ENCODE measurements at places on chromosomes 16 and 17. TPM values are rescaled to one million over a fixed set of nuclear protein-coding genes. Genes with fewer than 3 reads are reported as not detected.

The OSGIN1 gene
- total RNA-seq, result 0.48 TPM

The PLK1 gene
- total RNA-seq, result 102 TPM

The RHBDF1 gene
- 0.23 TPM for total RNA-seq

- no peak for DNase-seq
Observed at GRCh38 chr17:50884439-50885311, 18.5 kb upstream of the TOB1 start.

GRCh38 chr16:46828943-46829342 lies 2.0 kb downstream of the C16orf87 start:
- DNase-seq, result no peak

DNA sequence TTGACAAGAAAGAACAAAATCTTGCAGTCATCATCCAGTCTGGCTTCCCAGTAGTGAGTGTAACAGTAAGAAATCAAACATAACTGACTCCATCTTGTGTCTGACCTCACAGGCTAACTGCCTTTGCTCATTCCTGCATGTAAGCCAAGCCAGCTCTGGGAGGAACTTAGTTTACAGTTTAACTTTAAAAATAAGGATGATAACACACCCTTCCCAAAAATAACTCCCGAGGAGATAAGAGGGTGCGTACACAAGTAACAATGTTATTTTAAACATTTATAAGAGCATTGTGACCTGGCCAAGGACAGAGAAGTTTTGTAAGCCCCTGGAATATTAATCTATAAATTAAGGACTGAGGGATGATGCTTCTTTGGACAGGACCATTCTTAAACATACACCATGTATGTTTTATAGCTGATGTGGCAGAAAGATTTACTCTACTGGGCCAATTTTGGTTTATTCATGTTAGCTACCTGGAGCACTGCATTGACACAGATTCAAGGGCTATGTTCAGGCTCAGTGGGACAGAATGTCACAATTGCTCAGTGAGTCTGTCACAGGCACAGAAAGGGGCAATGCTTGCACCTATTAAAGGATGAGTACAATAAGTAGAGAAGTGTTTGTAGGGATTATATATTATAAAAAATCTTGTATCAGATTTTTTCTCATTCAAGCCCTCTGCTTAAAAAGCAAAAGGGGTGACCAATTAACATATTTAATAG lies 344.1 kb downstream of the UTP18 start:
- DNase-seq, result no peak

GRCh38 chr17:4657678-4658077 lies 16.2 kb upstream of the ALOX15 start:
- no peak for DNase-seq

DNA sequence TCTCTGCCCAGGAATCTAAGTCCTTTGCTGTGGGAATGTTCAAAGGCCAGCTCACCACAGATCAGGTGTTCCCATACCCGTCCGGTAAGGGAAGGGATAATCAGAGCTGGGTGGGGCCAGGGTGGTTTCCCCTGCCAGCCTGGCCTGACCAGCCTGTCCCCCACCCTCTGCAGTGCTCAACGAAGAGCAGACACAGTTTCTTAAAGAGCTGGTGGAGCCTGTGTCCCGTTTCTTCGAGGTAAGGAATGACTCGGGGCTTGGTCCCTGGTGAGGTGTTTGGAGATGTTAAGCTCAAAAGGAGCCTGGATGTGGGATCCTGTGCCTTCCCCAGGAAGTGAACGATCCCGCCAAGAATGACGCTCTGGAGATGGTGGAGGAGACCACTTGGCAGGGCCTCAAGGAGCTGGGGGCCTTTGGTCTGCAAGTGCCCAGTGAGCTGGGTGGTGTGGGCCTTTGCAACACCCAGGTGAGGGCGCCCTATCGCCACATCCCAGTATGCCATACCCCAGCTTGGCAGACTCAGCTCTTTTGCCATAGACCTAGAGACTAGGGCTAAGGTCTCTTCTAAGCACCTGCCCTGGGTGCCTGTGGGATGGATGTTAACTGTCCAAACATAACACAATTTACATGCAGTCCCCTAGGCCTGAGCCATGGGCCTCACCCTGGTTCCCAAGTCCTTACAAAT lies 997 bp downstream of the ACADVL start:
- DNase-seq, result peak; percentile 76

DNA sequence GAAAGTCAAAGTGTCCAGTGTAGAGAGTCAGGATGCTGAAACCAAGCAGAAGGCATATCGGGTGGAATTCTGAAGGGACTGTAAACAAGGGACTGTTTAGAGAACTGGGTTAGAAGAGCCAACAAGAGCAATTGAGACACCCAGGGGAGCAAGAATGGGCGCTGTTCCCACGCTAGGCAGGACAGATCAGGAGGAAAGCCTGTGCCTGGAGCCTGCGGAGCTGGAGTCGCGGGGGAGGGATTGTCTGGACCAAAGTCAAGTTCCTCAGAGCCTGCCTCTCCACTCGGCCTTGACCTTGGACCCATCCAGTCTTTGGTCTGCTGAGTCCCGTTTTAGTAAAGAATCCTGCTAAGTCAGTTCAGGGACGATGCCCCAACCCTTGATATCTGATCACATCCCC lies 14.7 kb upstream of the KLHL36 start:
- DNase-seq, result no peak

GRCh38 chr16:2464333-2464732 lies 4.4 kb downstream of the TEDC2 start:
- DNase-seq, result no peak
